ENCODE measurements at places on chromosomes 1 and 21.

DNA sequence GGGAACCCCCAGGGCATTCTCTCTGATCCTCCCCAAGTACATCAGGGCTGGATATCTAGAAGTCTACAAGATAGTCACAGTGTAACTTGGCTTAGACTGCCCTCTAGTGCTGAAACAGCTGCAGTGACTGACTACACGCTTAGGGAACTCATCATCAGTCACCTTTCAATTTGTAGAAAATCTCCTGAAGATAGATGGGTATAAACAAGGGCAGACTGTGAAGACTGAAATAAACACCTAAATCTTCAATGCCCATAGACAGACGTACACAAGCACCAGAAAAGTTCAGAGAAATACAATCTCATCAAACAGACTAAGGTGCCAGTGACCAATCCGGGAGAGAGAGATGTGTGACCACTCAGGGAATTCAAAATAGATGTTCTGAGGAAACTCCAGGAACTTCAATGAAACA, 46.6 kb downstream of the PACC1 start:
- peaks cover 1% of the 10 kb centered on the region for H3K4me1 ChIP-seq
- H3K27ac ChIP-seq = no peak overlapping the region
- peaks cover 47% of the 10 kb centered on the region for H3K36me3 ChIP-seq
- H3K27me3 ChIP-seq = no peaks in the 10 kb centered on the region
- peak; percentile 21 for DNase-seq

DNA sequence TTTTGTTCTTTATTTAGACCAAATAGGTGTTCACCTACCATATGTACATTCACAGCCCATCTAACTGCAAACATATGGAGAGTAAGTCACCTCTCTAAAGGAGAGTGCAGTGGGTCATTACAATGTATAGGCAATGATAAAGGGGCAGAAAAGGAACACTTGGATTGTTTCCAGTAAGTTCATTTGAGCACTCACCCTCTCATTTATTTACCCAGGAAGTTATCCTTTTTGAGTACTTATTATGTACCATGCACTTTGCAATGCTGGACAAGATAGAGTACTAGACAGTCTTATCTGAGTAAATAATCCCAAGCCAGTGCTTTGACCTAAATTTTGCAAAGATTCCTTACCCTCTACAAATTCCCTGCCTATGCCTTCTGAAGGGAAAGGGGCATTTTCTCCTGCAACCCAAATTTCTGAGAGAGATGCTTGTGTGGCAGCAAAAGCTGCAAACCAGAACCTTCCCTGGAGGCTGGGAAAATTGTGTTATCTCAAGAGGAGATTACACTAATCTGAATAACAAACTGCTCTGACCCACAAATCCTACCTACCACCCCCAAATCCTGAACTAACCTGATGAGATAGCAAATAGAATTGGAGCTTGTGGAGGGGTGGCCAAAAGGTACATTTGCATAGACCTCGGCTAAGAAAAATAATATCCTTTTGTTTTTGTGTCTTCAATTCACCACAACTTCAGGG, 18.6 kb upstream of the RGS8 start:
- DNase-seq = no peak
- no peaks in the 10 kb centered on the region for H3K4me1 ChIP-seq
- no peaks in the 10 kb centered on the region for H3K36me3 ChIP-seq

DNA sequence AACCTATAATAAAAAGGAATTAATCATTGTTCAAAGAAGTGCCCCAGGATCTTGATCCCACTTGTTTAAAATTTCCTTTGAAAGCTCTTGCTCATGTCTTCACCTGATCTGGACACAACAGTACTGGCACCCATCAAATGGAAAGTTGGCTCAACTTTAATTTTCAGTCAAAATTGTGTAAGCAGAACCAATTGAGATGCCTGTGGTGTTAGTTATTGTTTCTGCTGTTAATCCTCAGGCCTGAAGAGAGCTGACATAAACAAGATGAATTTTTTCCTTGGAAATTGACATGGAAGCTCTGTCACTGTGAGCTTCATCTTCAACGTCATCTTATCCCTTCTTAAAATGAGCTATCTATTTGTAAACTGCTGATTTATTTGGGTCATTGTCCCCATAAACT, 88.3 kb upstream of the TNFSF4 start:
- H3K27ac ChIP-seq = no peak overlapping the region

DNA sequence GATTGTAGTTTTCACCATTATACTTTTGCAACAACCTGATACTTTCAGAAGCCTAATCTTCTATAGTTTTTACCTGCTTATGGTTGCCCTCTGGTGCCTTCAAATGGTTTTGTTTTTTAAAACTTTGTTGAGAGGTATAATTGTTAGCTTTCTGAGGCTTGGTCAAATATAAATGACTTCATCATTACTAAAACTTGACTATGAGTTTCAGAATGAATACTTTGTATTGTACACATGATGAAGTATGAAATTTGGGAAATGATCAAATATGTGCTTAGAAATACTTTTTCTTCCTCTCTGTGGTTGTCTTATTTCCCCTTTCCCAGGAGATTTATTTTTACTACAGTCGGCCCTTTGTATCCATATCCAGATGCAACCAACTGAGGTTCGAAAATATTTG, 151.8 kb upstream of the B3GALT2 start:
- H3K36me3 ChIP-seq = peaks cover 2% of the 10 kb centered on the region
- H3K27me3 ChIP-seq = no peaks in the 10 kb centered on the region
- H3K4me3 ChIP-seq = no peak overlapping the region
- DNase-seq = no peak
- H3K4me1 ChIP-seq = peaks cover 6% of the 10 kb centered on the region

GRCh38 chr1:76274302-76274701, 199.8 kb downstream of the ST6GALNAC3 start:
- no peaks in the 10 kb centered on the region for H3K36me3 ChIP-seq
- no peak overlapping the region for H3K4me3 ChIP-seq
- H3K4me1 ChIP-seq = peaks cover 27% of the 10 kb centered on the region
- no peak for DNase-seq
- no peaks in the 10 kb centered on the region for H3K27me3 ChIP-seq

DNA sequence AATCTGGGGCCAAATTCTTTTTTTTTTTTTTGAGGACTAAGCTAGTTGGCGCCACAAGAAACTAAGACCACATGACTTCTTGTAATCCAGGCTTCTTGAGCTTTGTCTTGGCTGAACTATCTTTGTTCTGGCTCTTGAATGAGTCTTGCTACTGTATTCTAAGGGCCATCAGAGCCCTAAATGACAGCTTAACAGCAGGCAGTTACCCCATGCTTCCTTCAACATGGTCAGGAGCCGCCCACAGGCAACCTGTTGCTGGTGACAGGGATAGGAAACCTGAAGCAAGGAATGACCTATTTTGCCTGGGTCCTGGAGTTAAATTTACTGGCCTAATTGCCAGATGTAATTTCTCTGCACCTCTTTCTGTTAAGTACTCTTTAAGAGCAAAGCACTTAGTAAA, 188.2 kb upstream of the PLXNA2 start:
- H3K4me1 ChIP-seq = no peaks in the 10 kb centered on the region
- DNase-seq = no peak
- H3K4me3 ChIP-seq = no peak overlapping the region

DNA sequence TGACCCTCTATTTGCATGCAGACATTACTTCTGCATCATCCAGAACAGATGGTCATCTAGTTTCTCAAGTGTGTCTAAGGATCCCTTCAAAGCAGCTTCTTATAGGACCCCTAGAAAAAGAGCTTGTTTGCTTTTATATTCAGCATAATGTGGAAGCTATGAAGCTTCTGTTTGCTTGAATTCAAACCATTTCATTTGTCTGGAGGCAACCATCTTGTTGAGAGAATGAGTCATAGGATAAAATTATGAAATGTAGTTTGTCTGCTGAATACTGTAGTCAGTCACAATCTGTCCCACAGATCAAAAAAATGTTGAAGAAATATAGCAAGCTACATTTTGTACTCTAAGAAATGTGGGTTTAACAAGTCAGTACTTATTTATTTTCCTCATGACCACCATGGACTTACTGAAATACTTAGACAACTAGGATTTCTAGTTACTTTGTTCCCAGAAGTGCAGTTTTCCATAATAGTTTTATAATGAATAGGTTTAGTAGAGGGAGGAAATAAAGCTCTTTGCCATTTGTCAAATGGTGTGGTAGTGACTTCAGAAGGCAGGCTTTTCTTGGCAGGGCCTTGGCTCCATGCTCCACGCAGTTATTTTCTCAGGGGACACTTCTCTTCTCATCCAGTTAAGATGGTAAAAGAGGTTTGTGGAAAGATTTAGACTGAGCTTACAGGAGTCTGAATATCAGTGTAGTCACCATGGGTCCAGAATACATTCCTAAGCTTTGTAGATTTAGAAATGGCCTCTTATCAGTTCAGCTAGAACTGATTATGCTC, 74.8 kb upstream of the DEPDC1 start:
- H3K36me3 ChIP-seq = no peaks in the 10 kb centered on the region
- H3K4me1 ChIP-seq = no peaks in the 10 kb centered on the region
- DNase-seq = no peak
- H3K27me3 ChIP-seq = no peaks in the 10 kb centered on the region
- no peak overlapping the region for H3K27ac ChIP-seq

DNA sequence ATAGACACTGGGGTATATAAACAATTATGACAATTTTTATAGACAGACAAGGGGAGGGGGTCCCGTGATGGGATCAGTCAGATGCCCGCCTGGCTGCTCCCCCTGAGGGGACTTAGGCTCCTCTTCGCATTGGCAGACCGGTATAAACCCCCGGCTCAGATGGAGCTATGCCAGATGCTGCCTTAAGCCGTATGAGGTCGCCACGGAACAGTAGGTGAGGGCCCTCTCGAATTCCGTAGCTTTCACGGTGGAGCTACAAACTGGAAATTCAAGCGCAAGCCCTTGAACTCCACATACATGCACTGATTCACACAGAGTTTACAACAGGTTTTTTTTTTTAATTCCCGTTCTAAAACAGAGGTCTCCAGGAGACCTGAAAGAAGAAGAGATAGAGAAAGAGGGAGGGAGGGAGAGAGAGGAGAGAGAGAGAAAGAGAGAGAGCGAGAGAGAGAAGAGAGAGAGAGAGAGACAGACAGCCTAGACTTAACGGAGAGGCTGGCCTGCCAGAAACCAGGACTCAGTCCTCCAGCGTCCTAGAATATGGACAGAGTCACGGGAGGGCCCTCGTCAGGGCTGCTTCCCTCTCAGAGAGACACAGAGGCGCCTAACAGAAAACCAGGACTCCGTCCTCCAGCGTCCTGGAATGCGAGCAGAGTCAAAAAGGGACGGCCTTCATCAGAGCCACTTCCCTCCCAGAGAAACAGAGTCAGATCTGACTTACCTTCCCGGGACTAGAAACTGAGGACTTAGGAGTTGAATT, 24.4 kb upstream of the TMEM54 start:
- peaks cover 70% of the 10 kb centered on the region for H3K27me3 ChIP-seq
- H3K27ac ChIP-seq = no peak overlapping the region

DNA sequence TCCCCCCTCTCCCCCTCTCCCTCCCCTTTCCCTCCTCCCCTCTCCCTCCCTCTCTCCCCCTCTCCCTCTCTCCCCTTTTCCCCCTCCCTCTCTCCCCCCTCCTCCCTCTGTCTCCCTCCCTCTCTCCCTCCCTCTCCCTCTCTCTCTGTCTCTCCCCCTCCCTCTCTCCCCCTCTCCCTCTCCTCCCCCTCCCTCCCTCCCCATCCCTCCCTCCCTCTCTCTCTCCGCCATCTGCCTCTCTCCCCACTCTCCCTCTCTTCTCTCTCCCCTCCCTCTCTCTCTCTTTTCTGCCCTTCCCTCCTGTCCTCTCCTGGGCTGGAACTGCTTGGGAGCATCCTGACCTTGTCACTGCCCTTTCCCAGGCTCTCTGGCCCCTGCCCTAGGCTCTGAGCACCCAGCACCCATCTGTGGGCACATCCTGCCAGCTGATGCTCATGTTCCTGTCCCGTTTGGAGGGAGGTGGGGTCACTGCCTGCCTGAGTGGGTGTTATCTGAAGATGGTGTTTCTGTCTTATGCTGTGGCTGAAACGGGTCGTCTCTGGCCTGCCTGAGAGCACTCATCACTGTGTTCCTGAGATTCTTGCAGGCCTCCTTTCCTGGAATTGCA, 10.8 kb downstream of the FTCD start:
- peak overlapping the region; percentile 49 for H3K27ac ChIP-seq
- no peaks in the 10 kb centered on the region for H3K36me3 ChIP-seq
- no peak overlapping the region for H3K4me3 ChIP-seq
- DNase-seq = no peak
- no peaks in the 10 kb centered on the region for H3K27me3 ChIP-seq
- H3K4me1 ChIP-seq = peaks cover 14% of the 10 kb centered on the region

DNA sequence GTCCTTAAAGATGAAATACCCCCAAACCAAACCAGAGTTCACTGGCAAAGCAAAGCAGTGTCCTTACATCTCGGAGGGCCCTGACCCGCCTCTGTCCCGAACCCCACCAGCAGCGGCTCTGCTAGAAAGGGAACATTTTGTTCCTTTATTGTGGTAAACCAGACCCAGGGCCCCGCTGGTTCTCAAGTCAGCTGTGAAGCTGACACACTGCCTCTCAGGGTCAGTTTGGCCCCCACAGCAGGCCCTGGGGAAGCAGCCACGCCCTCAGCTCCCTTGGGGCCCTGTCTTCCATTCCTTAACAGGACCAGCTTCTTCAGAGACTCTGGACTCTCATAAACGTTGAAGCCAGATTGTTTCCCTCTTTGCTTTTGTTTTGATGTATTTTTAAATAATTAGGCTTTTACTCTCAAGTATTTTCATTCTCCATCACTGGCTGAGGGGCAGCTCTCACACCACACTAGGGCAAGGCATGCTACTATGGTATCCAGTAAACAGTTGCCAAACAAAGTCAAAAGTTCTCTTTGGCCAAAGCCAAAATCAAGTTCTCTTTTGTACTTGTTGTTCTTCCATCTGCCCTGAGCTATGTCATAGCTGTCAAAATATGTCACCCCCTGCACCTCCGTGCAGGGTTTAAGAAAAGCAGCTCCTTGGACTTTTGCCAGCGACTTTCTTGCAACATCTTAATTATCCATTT, 61.1 kb upstream of the ANGPTL1 start:
- no peak for DNase-seq
- H3K4me1 ChIP-seq = peaks cover 5% of the 10 kb centered on the region
- H3K4me3 ChIP-seq = no peak overlapping the region
- no peak overlapping the region for H3K27ac ChIP-seq
- H3K27me3 ChIP-seq = no peaks in the 10 kb centered on the region
- no peaks in the 10 kb centered on the region for H3K36me3 ChIP-seq

Measured in activated naive CD8-positive, alpha-beta T cell treated with anti-CD3 and anti-CD28 coated beads for 36 hours (primary cell).